Cardiac muscle cell (in vitro differentiated cells and primary cell): ENCODE measurements at places on chromosomes 6 and 20. TPM values are rescaled to one million over a fixed set of nuclear protein-coding genes. Genes with fewer than 3 reads are reported as not detected.

Gene SLC22A3
- polyA plus RNA-seq = not detected in 2 replicates

Gene THEMIS
- 0.06 TPM in 1 of 2 replicates, not detected in the other for polyA plus RNA-seq

Gene BMP6
- polyA plus RNA-seq = not detected in 2 replicates

Gene MYB
- polyA plus RNA-seq = 0.51 and 0.52 TPM in 2 replicates

Gene SPAG4
- polyA plus RNA-seq = 27.9 and 107 TPM in 2 replicates

Gene TCP11
- 0.54 TPM in 1 of 2 replicates, not detected in the other for polyA plus RNA-seq

Gene SLC22A7
- polyA plus RNA-seq = 0.51 TPM in 1 of 2 replicates, not detected in the other

Gene BTBD3
- polyA plus RNA-seq = 15.5 and 19.4 TPM in 2 replicates

Gene BPIFA1
- polyA plus RNA-seq = not detected in 2 replicates

Gene SULF2
- polyA plus RNA-seq = 2.8 and 9.6 TPM in 2 replicates

Gene GJA10
- polyA plus RNA-seq = not detected in 2 replicates

Gene BEND6
- 0.65 and 0.84 TPM in 2 replicates for polyA plus RNA-seq

Gene TNFRSF6B
- polyA plus RNA-seq = 3.3 and 4.9 TPM in 2 replicates

Gene SLC2A10
- polyA plus RNA-seq = 7.8 and 9.9 TPM in 2 replicates

Gene RIN2
- 18.4 and 19.9 TPM in 2 replicates for polyA plus RNA-seq

Gene VARS1
- 51.5 and 63.9 TPM in 2 replicates for polyA plus RNA-seq
